Smooth muscle cell of trachea (primary cell): ENCODE measurements at places on chromosomes 2 and 18. TPM values are rescaled to one million over a fixed set of nuclear protein-coding genes. Genes with fewer than 3 reads are reported as not detected.

The UCN gene
- total RNA-seq: 1.5 and 1.8 TPM in 2 replicates

The STK11IP gene
- total RNA-seq: 17.2 and 22.8 TPM in 2 replicates

The CFAP65 gene
- total RNA-seq: under 0.01 TPM in 1 of 2 replicates, not detected in the other

The LGALSL gene
- 1.5 and 2.0 TPM in 2 replicates for total RNA-seq

The IL18R1 gene
- total RNA-seq: 0.44 and 0.66 TPM in 2 replicates

The CCDC68 gene
- 2.6 and 4.6 TPM in 2 replicates for total RNA-seq

The CLEC4F gene
- not detected in 2 replicates for total RNA-seq

The EML6 gene
- 0.15 and 0.66 TPM in 2 replicates for total RNA-seq
